Fibroblast of the conjunctiva (primary cell): ENCODE measurements at places on chromosomes 1 and 21.
A peak's percentile ranks its signal among the peaks of the same experiment; 100 is the strongest.

- DNase-seq = no peak
Observed at GRCh38 chr1:193262661-193263060, 76.2 kb upstream of the B3GALT2 start.

DNA sequence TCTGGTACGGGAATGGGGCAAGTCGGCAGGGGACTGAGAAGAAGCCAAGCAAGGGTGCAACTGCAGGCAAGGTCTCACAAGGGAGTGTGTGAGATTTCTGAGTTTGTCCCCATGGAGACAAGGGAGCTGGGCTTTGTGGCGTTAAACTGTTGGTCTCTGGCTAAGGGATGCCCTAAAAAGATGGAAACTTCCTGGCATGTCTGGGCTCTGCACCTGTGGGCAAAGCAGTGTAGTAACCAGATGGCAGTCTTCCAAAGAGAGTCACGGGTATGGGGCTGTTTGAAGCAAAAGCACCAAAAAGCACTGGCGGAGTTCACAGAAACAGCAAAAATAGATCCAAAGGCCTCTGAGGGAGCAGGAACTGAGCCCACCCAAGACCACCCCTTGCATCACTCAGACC is 104.8 kb upstream of the SLC44A3 start:
- DNase-seq = no peak

DNA sequence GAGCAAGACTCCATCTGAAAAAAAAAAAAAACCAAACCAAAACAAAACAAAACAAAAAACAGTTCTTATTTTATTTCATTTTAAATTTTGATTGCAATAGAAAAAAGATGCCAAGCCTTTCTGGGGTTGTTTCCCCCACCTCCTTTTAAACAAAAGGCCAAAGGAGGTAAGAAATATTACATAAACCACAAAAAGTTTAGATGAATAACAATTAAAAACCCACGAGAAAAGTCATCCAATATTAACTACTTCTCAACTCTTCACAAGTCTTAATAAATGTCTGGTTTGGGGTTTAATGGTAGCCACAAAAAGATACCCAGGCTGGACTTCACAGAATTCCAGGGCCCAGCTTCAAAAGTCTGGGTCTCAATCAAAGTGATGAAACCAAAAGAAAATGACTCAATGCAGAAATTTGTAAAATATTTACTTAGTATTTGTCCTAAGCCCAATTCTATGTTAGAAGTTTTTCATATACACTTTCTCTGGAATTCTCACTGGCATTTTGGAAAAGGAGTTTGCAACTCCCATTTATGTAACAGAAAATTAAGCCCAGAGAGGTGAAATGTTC is 47.0 kb upstream of the SDC3 start:
- DNase-seq = no peak

GRCh38 chr1:107524301-107524700 is 383.5 kb downstream of the NTNG1 start:
- no peak for DNase-seq

DNA sequence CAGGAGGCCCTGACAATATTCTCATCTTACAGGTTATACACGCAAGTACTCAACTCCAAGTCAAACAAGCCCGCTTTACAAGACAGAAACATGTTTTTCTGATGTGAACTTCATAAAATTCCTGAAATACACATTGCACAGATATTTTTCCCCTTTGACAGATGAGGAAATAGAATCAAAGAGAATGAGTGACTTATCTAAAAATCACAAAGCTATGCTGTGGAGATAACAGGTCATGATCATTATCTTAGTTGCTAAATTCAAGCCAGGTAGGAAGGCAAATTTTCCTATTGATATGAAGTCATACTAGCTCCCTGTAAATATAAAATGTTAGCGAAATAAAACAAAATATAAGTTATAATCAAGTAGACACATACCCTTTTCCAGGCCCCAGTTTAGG is 18.3 kb downstream of the UBR4 start:
- no peak for DNase-seq

DNA sequence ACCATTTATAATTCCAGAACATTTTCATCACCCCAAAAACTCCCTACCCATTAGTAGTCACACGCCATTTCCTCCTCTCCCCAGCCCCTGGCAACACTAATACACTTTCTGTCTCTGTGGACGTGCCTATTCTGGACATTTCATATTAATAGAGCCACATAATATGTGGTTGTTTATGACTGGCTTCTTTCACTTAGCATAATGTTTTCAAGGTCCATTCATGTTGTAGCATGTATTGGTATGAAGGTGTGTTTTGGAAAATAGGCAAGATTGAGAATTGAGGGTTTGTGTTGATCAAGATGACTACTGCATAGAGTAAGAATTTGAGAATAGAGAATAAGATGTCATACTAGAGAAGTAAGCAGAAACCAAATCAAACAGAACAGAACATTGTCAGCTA is 67.5 kb downstream of the ZFYVE9 start:
- DNase-seq = no peak

DNA sequence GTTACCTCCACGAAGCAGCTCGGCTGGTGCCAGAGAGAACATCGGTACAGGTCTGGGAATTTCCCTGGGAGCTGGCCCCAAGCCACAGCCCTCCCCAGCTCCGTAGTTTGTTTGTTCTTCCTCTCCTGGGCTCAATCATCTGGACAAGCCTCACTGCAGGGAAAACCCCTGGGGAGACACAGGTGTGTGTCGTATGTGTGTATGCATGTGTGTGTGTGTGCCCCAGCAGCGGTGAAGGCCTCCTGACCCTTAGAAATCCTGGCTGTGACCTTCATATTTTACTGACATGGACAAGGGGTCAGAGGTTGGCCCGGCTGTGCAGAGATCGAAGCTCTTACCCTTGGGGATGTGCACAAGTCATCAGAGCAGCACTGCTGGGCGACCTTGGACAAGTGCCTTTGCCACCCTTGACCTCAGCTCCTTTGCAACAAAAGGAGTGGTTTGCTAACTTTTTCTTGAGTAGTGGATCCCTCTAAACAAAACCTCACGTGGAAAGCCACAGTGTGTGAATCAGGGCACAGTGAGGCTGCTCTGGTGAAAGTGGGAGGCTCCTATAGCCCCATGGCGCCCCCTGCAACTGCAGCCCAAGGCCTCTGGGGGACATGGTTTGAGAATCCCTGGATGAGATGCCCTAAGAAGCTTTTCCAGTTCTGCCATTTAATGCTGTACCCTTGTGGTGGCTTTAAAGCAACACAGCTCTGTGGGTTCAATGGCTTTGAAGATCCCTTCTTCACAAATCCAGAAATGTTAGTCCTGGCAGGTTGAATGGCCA is 12.3 kb upstream of the IL22RA1 start:
- no peak for DNase-seq

- no peak for DNase-seq
Observed at GRCh38 chr1:117009132-117009531, 7.6 kb downstream of the CD101 start.

GRCh38 chr1:224378855-224379631 is 22.4 kb downstream of the CNIH4 start:
- DNase-seq = no peak

DNA sequence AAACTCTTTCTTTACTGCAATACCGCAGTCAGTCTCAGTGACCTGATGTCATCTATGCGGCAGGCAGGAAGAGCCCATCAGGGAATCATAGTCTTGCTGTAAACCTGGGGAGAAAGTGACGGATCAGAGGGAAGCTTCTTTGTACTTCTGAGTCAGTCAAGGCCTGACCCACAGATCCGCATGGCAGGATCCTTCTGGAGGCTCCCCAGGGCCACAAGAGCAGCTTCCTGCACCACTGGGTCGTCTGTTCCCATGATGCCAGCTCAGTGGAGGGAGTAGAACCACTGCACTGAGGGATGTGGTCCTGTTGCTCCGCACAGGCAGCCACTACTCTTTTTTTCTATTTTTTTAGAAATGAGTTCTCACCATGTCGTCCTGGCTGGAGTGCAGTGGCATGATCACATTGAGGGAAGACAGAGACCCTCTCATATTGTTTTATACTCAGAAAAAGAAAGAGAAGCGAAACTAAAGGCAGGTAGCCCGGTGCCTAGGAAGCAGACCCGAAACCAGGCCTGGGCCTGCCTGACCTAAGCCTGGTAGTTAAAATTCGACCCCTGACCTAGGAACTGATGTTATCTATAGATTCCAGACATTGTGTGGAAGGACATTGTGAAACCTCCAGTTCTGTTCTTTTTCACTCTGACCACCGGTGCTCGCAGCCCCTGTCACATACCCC is 6.3 kb upstream of the ERVH48-1 start:
- no peak for DNase-seq

DNA sequence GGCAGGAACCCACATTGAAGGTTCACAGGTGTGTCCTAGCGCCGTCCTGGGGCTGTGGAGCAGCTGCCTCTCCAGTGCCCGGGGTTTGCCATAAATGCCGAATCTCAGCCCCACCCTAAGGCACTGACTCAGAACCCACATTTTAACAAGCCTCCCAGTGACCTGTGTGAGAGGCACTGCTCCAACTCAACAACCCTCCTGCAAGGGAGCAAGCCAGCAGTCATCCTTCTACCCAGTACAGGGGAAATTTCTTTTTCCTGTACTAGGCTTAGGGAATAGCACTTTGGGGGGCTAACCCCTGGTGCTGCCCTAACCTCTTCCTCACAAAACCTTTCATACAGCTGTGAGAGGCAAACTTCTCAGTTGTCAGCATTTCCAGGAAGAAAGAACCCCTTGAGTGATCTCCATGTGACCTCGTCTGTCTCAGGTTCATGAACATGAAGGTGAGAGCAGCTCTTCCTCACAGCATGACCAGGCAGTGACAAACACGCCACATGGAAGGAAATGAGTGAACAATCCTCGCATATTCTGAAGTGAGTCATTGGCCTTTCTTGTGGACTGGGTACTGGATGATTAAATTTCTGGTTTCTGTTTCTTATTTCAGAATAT is 11.4 kb upstream of the BCAR3 start:
- no peak for DNase-seq

DNA sequence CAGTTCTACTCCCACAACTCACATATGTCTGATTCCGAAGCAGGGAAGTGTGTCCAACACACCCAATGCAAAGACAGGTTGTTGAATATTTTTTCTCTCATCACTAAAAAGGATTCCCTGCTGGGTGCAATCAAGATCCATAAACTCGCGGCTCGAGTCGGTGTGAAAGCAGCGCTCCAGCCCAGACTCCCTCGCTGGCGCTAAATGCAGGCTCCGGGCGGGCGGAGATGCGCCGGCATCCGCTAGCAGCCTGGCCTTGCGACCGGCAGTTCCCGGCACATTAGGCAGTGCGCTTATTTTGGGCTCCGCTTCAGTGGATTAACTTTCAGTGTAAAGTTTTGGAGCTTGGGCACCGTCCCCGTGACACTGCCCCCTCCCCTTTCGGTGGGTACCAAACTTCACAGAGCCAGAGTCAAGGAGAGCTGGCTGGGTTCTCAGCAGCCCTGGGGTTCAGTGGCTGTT is 87.7 kb upstream of the POU3F1 start:
- no peak for DNase-seq

DNA sequence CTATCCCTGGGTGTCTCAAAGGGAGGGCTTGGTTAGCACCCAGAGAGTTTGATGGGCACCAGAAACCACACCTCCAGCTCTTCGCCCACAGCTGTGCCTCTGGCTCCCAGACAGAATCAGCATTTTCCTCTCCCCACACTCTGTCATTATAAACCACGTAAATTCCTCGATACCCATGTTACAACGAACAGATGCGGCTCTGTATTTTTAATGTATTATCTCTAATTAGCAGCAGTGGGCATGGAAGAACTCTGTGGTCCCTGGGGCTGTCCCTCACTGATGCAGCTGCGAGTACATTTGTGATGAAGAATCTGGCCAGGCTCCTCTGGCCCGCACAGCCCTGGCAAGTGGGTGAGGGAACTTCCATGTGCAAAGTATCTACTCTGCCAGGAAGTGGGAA is 10.8 kb downstream of the HMGB4 start:
- no peak for DNase-seq

- no peak for DNase-seq
Observed at GRCh38 chr1:65146908-65147423, 1.0 kb upstream of the AK4 start.

GRCh38 chr1:116851846-116852245 is 57.9 kb upstream of the PTGFRN start:
- no peak for DNase-seq

DNA sequence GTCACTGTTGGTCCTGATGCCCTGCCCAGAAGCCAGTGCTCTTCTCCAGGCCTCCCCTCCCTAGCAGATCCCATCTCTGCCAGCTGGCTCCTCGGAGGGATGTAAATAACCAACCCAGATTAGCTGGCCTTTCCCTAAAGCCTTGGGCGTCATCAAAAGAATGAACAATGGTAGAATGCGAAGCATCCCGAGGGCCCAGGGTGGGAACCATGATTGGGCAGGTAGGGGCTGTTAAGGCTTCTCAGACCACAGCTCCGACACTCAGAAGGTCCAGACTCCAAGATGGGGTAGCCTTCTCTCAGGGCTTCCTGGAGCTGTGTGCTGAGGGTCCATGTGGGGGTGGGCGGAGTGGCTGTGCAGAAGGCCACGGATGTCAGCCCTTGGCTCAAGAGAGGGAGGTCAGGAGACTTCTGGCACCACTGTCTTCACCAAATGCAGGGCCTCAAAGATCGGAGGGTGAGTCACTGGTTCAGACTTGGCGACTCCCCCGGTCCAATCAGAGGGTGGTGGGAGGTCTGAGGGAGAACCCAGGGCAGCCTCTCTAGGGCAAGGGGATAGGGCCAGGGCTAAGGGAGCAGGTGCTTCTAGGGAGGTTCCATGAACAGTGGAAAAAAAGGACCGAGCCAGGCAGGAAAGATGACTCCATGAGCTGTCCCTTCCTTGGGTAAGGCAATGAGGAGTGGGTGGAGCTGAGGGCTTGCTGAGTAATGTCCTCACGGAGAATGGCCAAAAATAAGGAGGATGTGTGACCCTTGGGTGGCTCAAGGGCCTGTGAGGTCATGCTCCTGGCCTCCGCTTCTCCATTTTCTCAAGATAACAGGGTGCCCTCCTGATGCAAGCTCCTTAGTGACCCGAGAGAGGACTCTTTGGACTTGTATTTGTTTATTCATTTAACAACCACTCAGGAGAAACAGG is 58.4 kb upstream of the EPS8L3 start:
- DNase-seq = peak; percentile 34

- no peak for DNase-seq
Observed at GRCh38 chr1:145936247-145936646, 9.0 kb upstream of the RBM8A start.

- DNase-seq = no peak
Observed at GRCh38 chr1:180632326-180633056, 669 bp downstream of the XPR1 start.

GRCh38 chr1:234967121-234967520 is 161.5 kb downstream of the TOMM20 start:
- no peak for DNase-seq

DNA sequence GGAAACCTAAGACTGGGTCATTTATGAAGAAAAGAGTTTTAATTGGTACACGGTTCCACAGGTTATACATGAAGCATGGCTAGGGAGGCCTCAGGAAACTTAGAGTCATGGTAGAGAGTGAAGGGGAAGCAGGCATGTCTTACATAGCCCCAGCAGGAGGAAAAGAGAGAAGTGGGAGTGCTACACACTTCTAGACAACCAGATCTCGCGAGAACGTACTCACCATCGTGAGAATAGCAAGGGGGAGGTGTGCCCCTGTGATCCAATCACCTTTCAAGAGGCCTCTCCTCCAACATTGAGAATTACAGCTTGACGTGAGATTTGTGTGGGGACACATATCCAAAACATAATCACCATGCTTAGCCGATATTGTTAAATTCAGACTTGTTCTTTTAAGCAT is 62.8 kb downstream of the DYRK1A start:
- no peak for DNase-seq
